ENCODE measurements at places on chromosomes 5 and 9. TPM values are rescaled to one million over a fixed set of nuclear protein-coding genes. Genes with fewer than 3 reads are reported as not detected.

The EMB gene
- total RNA-seq = 3.0 TPM

The PRUNE2 gene
- 13.4 TPM for total RNA-seq

The RAB3C gene
- total RNA-seq = 38.1 TPM

The PCDH1 gene
- total RNA-seq = 27.0 TPM

The STPG3 gene
- not detected for total RNA-seq

The MORN5 gene
- total RNA-seq = 1.2 TPM

The MAMDC2 gene
- 3.0 TPM for total RNA-seq

The GLE1 gene
- total RNA-seq = 18.9 TPM

The MYORG gene
- total RNA-seq = 4.7 TPM

The SLC6A19 gene
- total RNA-seq = not detected

The CBY3 gene
- not detected for total RNA-seq

The RETREG1 gene
- 71.3 TPM for total RNA-seq

The TMEM171 gene
- total RNA-seq = 0.78 TPM

The CTXN3 gene
- total RNA-seq = 1.1 TPM

The PCDHB2 gene
- total RNA-seq = 14.2 TPM

The TRIM32 gene
- total RNA-seq = 23.9 TPM

The KIAA1958 gene
- 8.6 TPM for total RNA-seq

The EIF4EBP3 gene
- not detected for total RNA-seq

The NR6A1 gene
- total RNA-seq = 2.0 TPM

The SNAPC3 gene
- total RNA-seq = 80.5 TPM

The TAS2R1 gene
- total RNA-seq = 0.62 TPM

The FOXD4L5 gene
- total RNA-seq = 0.47 TPM

Data from occipital lobe (tissue), 3 donors.